ENCODE measurements at places on chromosomes 6 and 20.

- DNase-seq: peak; percentile 94
Measured at GRCh38 chr20:675453-676314, at the start of gene SCRT2. Gene SCRT2, minus strand, starts transcription at chr20:675802. Its CDS starts 201 bp downstream, at chr20:675601.

- DNase-seq: no peak
Measured at GRCh38 chr6:31005249-31006020, 4.8 kb upstream of the MUC22 start.

GRCh38 chr6:14459315-14459714, 341.7 kb downstream of the CD83 start:
- DNase-seq: no peak

GRCh38 chr20:45575931-45576330, 3.2 kb downstream of the WFDC8 start:
- DNase-seq: no peak

DNA sequence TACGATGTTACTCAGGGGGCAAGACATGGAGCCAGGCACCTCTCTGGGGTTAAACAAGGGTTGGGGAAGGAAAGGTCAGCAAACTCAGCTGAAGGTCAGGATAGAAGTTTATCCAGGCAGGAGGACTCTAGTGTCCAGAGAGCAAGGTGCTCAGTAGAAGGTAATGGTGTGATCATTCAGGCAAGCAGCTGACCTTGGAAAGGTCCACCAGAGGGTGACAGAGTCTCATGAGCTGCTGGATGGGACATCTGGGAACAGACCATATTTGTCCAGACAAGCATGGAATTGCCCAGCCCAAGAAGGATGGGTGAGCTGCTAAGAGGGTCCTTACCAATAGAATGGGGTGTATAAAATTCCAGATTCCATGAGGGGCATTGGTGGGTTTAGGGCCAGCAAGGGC, 89.5 kb downstream of the MAP3K7 start:
- no peak for DNase-seq

DNA sequence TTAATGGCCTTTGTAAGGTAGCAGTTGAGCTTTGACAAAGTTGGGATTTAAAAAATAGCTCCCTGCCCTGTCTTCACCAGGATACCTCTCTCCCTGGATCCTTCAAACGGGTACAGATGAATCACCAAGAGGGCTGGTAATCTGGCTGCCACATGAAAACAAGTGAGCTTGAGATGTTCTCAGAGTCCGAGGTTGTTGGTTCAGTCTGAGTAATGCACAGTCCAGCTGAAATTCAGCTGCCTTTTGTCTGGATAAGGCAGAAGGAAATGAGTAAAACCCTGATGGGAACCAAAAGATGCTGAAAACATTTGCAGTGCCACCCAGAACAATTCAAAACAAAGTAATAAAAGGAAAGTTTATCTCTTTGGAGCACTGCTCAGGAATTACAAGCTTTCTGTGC, 86.8 kb downstream of the GJA1 start:
- DNase-seq: no peak

- DNase-seq: no peak
Measured at GRCh38 chr20:33061658-33062028, 7.9 kb downstream of the BPIFB3 start.

- DNase-seq: no peak
Measured at GRCh38 chr6:109760208-109760607, 69.1 kb downstream of the FIG4 start.

DNA sequence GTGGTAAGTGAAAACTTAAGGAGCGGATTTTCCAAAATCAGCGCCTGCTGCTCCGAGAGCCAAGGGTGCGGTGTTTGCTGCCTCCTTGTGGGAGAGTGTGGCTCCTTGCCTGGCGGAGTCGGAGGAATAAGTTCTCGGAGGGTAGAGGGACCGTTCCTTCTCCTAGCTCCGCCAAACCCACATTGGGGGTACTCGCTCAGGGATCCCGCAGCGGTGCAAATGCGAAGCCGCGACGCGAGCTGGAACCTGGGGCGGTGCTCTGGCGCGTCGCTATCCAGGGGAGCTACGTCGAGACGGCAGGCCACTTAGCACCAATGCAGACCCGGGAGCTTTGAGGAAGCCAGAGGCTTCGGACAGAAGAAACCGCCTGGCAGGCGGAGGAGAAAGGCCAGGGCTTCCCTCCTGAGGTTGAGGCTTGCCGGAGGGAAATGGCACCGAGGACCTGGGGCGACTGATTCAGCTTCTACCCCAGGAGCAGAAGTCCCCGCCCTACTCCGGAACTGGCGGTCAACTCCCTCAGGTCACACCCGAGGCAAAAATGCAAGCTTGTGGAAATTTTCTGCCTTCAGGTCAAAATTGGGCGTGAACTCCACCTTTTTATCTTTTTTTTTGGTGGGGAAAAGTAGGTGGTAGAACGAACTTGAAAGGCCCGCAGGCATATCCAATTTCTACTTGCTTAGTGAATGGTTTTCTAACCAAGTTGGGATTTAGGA, 5.7 kb upstream of the DDX43 start:
- peak; percentile 78 for DNase-seq

- DNase-seq: peak; percentile 45
Measured at GRCh38 chr20:9344083-9344920, 170.1 kb upstream of the LAMP5 start.

Data from eye (tissue), 1 donor.